ENCODE measurements at places on chromosomes 7 and 10.
A peak's percentile ranks its signal among the peaks of the same experiment; 100 is the strongest.

- DNase-seq: no peak
These were observed 59.6 kb downstream of the RUNDC3B start for GRCh38 chr7:87687653-87688254.

DNA sequence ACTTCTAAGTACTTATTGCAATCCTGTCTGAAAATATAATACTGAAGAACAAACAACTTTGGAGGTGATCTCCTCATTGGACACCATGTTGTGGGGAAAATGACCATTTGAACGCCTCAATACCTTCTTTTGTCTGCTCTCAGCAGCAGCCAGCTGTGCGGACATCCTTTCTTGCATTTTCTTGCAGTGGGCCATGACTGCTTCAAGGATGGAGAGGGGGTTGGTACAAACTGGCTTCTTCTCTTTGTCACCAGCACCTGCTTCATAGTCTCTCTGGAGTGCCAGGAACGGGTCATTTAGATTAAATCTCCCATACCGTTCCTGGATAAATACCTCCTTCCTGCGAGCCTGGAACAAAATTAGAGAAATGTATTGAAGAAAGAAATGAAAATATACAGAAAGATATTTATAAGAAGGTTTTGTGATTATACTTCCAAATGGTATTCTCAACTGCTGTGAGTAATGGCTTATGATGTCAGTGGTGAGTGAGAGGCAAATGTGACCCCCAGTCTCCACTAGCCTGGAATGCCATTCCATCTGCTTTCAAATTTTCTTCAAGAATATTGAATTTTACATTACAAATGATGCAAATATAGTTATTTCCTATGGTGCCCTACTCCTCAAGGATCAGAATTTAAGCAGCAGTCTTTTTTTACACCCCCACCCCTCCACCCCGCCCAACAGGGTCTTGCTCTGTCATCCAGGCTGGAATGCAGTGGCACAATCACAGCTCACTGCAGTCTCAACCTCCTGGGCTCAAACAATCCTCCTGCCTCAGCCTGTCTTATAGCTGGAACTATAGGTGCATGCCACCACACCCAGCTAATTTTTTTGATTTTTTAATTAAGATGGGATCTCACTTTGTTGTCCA, 62.4 kb downstream of the CTTNBP2 start:
- no peak for DNase-seq

DNA sequence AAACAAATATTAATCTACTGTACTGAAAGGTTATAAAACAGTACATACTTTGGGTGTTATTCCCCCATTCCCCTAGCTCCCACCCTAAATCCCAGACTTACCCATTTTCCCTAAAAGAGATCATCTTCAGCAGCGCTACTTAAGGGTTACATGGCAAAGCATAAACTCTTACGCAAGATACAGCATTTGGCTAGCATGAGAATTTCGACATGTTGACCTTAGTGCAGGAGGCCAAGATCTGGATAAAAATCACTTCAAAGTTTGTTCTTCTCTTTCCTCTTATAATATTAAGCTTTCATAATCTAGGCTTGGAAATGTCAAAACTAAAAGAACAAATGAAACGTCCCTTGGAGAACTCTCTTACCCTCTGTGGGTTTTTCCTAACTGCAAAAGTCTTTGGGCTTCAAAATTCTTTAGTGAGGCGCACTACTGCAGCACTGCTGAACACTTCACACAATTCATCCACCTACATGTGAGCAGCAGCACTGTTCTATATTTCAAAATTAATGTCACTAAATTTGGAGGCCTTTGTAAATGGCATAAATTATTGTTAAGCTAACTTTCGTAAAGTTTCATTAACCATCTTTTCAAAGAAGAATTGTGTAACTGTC, 59.5 kb upstream of the PDLIM1 start:
- DNase-seq: no peak

DNA sequence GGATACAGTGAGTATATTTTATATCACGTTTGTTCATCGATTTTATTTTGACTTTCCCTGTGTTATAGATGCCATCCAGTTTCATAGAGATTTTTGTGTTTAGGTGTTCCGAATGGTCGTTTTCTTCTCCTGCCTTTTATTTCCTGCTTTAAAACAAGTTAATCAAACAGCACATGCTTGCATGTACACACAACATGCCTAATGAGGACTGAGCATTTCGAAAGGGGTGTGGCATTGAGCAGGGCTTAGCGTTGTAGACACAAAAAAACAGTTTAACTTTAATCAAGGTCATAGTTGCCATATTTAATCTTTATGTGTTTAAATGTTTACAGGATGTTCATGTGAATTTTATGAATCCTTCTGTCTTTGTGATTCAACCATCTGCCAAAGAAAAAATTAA, 430.5 kb upstream of the GALNT17 start:
- DNase-seq: no peak

GRCh38 chr7:7969306-7970236, 975 bp downstream of the GLCCI1 start:
- peak; percentile 13 for DNase-seq

DNA sequence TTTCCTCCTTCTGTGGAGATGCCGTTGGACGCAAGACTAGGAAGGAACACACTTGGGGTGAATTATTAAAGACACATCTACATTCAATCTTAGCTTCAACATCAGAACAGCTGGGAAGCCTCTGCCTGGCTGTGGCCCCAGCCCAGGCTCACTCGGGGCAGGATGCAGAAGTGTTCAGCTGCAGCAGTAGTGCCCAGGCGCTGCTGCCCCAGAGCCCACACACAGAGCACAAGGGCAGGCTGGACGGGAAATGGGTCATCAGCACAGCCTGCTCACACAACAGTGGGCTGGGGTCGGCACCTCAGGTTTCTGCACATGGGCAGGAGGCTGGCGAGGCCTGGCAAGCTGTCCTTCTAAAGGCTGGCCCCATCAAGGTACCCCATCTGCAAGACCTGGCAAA, 42.5 kb downstream of the NOD1 start:
- DNase-seq: no peak

DNA sequence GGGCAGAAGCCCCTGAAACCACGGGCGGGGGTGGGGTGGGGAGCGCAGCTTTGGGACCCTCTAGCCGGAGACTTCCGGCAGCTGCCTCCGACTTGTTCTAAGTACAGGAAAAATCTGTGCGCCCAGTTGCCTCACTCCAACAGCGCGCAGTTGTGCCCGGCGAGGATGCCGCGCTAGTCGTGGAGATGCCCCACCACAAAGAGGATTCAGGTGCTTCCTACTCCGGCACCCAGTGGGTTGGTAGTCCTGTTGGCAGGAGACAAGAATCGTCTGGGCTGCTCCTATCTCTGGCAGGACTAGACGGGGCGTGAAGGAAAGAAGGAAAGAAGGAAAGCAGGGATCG, 465 bp upstream of the NPY start:
- DNase-seq: no peak

- no peak for DNase-seq
These were observed 16.3 kb downstream of the GSAP start for GRCh38 chr7:77399816-77400215.

DNA sequence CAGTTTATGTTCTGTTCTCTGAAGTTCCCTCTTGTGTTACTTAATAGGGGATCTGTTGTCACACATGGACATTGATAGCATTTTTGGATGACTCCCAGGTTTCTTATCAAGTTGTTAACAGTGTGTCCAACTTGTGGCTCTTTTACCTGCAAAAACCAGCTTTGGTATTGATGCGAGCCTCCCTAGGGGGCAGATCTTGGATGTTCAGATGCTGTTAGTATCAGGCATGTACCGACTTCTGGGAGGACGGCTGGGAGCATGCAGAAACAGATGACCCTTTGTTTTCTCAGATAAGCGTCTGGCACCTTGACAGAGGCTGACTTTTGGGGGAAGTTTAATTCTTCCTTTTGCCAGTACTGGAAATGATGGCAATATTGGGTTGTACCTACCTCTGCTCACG, 2.2 kb downstream of the PLPP4 start:
- no peak for DNase-seq

DNA sequence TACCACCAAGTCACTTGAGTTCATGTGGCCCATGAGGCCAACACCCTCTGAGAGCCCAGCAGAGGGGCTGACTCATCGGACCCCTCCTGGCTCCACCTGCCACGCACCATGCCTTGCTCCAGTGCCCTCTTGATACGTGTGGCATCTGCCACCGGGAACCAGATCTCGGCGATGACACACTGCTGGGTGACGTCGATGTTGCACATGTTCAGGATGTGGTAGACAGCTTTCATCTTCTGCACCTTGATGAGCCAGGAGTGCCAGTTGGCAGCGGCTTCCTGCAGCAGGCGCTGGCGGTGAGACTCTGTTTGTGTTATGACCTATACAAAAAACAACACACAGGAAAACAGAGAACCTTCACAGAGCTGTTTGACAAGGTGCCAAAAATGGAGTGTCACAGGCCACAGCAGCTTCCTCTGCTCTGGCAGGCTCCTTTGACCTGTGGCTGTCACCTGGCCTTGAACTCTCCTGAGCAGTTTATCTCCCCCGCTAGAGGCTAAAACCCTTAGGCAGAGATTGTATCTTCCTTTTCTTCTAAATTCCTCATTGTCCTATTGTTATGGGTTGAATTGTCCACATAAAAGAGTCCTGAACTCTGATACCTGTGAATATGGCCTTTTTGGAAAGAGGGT, 45.2 kb upstream of the TMEM213 start:
- peak; percentile 77 for DNase-seq

DNA sequence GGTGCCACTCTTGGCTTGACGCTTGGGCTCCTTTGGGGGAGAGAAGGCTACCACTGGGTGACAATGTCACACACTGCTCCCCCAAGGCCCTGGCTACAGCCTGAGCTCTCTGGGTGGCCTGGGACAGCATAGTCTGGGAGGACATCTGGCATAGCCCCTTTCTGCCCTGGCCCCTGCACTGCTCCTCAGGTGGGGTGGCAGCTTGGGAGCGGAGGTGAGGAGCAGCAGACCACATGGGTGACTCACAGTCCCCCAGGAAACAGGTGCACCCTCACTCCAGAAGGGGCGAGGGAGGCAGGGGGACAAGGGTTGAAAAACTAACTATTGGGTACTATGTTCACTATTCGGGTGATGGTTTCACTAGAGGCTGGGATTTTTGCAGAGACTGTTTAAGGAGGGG, 45.2 kb downstream of the NPTX2 start:
- DNase-seq: no peak

DNA sequence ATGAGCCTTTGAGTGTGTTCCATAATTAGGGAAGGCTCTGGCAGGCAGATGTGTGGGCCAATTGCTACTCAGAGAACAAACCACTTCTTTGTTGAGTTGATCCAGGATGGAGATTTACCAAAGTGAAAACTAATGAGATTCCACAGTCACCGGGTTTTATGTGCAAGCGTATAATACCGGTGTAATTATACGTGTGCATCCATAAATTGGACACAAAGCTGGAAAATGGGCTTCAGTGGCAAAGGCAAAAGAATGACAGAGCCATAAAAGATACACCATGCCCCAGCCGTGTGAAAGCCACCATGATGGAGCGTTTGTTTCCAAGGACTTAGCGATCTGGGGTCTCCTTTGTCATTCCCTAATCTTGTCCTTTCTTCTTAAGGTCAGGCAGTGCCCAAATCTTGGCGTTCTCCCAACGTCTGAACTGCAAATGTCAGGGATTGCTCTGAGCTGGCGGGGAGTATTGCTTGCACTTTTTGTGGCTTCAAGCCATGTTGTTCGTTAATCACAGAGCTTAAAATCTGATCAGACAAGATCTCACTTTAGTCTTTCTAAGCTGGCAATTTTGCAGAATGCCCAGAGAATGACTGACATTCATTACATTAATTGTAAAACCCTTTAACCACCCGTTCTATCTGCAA, 70.1 kb downstream of the NPTX2 start:
- no peak for DNase-seq

DNA sequence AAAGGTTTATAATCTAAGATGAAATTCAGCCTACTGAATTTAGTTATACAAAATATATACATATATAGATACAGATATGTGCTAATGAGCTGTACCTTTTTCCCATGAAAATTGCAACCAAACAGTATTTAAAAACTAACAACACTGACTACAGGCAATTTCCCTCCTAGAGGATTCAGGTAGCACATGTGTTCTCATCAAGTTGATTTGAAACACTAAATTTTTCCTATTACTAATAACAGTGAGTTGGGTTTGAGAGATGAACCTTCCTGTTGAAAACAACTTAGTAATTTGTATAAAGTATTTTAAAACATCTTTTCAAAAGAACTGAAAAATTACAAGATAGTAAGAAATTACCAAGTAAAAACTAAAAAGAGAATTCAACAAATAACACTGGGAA, 51.5 kb downstream of the COA1 start:
- no peak for DNase-seq

DNA sequence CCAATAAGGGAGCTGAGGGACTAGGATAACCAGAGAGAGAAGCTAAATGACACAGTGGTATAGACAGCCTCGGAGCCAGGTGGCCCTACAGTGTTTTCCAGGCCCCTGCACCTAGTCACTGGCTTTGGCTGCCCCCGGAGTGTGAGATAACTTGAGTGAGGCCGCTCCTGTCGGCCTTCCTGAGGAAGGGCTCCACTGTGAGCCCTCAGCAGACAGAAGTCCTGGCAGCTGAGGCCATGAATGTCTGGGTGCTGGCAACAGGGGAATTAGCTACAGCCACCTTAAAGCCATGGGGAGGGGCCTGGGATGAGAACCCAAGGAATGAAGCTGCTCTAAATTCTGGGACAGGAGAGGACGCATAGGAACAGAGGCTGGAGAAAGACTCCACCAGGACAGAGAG, 4.6 kb upstream of the GDF10 start:
- no peak for DNase-seq

GRCh38 chr7:129438839-129439651, 4.8 kb downstream of the STRIP2 start:
- no peak for DNase-seq

DNA sequence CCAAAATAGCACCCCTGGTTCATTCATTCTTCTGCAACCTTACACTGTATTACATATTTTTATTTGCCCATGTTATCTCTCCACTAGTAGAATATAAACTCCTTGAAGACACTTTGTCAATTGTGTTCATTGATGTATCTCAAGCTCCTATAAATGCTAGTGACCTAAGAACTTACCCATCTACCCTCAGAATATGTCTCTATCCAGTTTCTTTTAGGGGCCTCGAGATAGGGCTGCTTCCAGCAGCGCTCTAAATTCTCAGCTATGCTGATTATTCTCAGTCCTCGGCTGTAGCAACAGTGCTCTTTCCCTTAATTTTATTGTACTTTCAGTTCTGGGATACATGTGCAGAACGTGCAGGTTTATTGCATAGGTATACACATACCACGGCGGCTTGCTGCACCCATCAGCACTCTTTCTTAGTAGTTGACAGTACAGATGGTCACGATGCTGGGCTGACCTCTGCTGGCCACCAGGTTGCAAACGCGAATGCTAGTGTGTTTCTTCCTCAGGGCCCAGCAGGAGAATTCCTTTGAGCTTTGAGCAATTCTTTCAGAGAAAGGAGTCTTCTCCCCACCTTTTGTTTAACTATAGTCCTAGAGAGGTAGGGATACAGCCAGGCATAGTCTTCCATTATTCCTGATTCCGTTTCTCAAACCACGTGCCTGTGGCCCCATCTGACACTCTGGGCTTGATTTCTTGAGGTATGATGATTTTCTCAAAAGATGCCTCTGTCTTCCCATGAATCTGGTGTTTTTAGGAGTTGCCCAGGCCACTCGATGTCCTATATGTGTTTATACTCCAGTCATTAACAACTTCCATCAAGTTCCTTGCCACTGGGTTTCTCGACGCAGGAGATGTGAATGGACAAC, 49.1 kb upstream of the CDC14C start:
- no peak for DNase-seq

GRCh38 chr7:138095972-138096935, 20.0 kb downstream of the AKR1D1 start:
- DNase-seq: no peak

- DNase-seq: no peak
These were observed 315.3 kb downstream of the SNX13 start for GRCh38 chr7:17625043-17625442.

- DNase-seq: no peak
These were observed 18.5 kb upstream of the C10orf67 start for GRCh38 chr10:23362879-23363792.
